ENCODE measurements at places on chromosomes 11 and 22. TPM values are rescaled to one million over a fixed set of nuclear protein-coding genes. Genes with fewer than 3 reads are reported as not detected.

Gene PKNOX2
- 3.7 TPM for total RNA-seq

GRCh38 chr11:36243641-36244040 lies 45.6 kb downstream of the COMMD9 start:
- DNase-seq, result no peak

Gene APOBEC3B
- total RNA-seq, result 4.0 TPM

GRCh38 chr11:65491614-65492386 lies 7.0 kb upstream of the MALAT1 start:
- peak; percentile 57 for DNase-seq

DNA sequence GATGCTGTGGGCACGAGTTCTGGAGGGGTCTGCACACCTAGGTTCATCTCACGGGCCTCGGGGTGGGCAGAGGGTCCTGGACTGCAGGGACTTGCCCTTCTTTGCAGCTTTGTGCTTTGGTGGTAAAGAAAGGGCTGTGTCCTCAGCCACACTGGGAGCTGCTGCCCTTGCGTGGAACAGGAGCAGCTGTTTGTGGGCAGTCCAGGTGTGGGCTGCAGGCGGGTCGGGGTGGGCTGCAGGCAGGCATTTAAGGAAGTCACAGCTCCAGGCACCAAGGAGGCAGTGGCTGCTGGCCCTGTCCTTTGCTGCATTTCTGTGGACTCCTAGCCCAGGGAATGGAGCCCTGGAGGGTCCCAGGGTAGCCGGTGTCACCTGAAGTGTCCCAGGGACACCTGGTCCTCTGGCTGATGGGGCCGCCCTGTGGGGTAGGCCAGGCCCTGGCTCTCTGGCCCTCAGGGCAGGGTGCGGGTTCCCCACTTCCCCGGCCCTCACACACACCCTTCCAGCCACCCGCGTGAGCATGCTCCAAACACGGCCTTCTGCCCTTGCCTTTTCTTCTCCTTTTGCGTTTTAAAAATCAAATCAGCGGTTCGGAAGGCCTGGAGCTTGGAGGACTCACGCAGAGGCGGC lies 1240.3 kb downstream of the BRD1 start:
- DNase-seq, result no peak

GRCh38 chr22:32699686-32700085 lies 101.8 kb upstream of the TIMP3 start:
- no peak for DNase-seq

GRCh38 chr11:19576054-19576453 lies 136.6 kb upstream of the NAV2 start:
- DNase-seq, result no peak

GRCh38 chr11:68582416-68583040 lies 101.8 kb upstream of the GAL start:
- DNase-seq, result no peak

Gene RASGRP2
- 40.3 TPM for total RNA-seq

DNA sequence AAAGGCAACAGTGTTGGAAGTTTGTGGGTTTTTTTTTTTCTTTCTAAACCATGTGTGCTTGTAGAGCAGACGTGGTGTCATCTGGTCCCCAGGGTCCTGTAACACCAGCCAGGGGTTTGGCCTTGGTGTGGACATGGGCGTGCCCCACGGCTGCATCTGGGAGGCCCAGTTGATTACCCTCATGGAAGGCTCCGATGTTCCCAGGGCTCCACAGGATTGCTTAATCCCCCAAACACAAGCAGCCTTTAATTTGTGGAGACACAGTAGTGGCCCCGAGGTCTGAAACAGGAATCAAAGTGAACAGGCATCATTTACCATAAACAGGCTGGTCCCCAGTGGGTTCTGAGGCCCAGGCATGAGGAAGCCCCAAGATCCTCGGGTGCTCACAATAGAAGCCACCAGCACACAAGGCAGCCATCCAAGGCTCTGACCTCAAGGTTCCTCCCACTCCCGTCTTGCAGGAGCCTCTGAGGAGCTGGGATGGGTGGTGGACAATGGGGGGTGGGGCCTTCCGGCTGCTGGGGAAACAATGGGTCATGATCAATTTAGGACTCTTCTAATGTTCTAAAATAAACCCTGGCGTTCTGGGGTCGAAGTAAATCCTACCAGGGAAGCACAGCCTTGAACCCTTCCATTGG lies 115.0 kb upstream of the CD82 start:
- no peak for DNase-seq

Gene MRGPRX4
- total RNA-seq, result not detected

Gene MS4A6E
- total RNA-seq, result not detected

GRCh38 chr11:579830-580601 lies 3.7 kb downstream of the PHRF1 start:
- DNase-seq, result no peak

Gene TPBGL
- 0.60 TPM for total RNA-seq

DNA sequence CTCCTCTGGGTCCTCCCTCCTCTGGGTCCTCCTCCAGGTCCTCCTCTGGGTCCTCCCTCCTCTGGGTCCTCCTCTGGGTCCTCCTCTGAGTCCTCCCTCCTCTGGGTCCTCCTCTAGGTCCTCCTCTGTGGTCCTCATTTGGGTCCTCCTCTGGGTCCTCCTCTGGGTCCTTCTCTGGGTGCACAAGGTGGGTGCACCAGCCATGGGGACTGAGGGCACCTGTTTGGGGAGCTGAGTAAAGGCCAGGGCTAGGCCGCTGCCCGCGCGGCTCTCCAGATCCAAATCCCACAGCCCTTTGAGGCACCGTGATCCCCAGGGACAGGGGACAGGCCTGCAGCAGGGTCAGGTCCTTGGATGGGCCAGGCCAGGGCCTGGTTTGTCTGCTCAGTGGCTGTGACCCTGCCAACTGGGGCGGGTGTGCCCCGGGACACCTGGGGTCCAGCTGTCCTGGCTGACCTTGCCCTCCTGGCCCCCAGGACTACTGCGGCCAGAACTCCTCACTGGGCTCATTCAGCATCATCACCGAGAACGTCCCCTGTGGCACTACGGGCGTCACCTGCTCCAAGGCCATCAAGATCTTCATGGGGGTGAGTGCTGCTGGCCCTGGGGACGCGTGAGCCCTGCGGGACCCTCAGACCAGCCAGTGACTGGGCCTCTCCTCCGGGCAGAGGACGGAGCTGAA lies 12.7 kb downstream of the MUC2 start:
- DNase-seq, result no peak

Gene RAG1
- total RNA-seq, result 0.82 TPM

Gene YIF1A
- total RNA-seq, result 86.0 TPM
